ENCODE measurements at places on chromosomes 1 and 21. TPM values are rescaled to one million over a fixed set of nuclear protein-coding genes. Genes with fewer than 3 reads are reported as not detected.

The BEND5 gene
- total RNA-seq = 0.29 TPM

The MATN1 gene
- not detected for total RNA-seq

The CASP9 gene
- 19.7 TPM for total RNA-seq

The GBP3 gene
- total RNA-seq = 47.3 TPM

The SPRR1A gene
- not detected for total RNA-seq

The CCDC18 gene
- total RNA-seq = 3.4 TPM

The AVPR1B gene
- not detected for total RNA-seq

The GCSAML gene
- total RNA-seq = not detected

The DNASE2B gene
- total RNA-seq = not detected

The ARL8A gene
- total RNA-seq = 60.0 TPM

The CCDC30 gene
- total RNA-seq = 0.34 TPM

The CD53 gene
- not detected for total RNA-seq

The TPTE gene
- not detected for total RNA-seq

The ZC3H12A gene
- total RNA-seq = 7.2 TPM

The LCE3D gene
- not detected for total RNA-seq

Data from glomerular endothelial cell (primary cell).